ENCODE measurements at places on chromosomes 5 and 9.

DNA sequence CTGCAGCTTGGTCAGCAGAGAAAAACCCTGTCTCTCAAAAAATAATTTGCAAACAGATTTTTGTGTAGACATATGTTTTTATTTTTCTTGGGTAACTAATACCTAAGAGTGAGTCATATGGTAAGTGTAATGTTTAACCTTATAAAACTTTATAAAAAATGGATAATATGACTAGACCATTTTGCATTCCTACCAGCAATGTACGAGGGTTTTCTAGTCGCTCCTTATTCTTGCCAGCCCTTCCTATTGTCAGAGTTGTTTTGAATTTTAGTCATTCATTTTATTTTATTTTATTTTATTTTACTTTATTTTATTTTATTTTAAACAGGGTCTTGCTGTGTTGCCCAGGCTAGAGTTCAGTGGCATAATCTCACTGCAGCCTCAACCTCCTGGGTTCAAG, 37.8 kb downstream of the RABGAP1 start:
- no peak for DNase-seq

GRCh38 chr5:169561893-169562292, 21.7 kb upstream of the SPDL1 start:
- DNase-seq = no peak

GRCh38 chr5:74141053-74141452, 499.5 kb downstream of the ENC1 start:
- peak; percentile 41 for DNase-seq

DNA sequence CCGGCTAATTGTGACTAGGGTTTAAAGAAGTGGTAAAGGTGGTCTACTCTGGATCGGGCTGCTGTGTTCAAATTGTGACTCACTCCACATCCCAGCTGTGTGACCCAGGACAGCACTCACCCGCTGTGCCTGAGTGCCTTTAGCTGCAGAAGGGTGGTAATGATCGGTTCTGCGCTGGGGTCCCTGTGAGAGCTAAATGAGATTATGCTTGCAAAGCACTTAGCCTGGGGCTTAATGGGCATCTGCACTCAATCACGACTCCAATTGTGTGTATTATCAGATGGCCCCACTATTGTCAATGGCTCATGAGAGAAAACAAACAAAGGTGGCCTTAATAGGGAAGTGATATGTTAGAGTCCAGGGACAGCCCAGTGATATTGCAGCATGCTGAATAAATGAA, 25.1 kb upstream of the TBC1D2 start:
- DNase-seq = no peak

GRCh38 chr9:15374310-15374709, 48.4 kb upstream of the SNAPC3 start:
- no peak for DNase-seq

DNA sequence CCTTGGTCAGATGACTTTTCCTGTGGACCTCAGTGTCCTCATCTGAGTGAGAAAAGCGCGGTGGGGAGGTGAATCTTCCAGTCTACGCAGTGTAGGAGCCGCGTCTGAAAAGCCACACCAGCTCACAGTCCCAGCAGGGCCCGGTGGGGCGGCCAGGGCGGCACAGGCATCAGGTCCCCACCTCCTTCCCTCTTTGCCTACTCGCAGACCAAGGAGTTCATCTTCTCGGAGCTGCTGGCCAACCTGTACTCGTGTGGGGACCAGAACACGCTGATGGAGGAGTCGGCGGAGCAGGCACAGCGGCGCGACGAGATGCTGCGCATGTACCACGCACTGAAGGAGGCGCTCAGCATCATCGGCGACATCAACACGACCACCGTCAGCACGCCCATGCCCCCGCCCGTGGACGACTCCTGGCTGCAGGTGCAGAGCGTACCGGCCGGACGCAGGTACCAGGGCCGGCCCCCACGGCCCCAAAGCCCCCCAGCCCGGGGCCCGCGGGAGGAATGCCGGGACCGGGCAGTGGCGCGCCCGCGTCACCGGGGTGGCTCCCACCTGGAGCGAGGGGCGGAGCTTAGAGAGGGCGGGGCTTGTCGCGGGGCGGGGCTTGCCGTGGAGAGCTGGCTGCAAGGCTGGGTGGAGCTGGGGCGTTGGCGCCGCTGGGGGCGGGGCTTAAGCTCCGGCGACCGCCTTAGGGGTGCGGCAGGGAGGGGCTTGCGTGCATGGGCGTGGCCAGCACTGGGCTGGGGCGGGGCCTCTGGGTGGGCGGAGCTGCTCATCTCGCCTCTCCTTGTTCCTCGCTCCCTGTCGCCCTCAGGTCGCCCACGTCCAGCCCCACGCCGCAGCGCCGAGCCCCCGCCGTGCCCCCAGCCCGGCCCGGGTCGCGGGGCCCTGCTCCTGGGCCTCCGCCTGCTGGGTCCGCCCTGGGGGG, 25.6 kb downstream of the GOLGA2 start:
- DNase-seq = peak; percentile 82

- no peak for DNase-seq
Observed at GRCh38 chr9:74977287-74977686, 24.6 kb upstream of the C9orf40 start.

DNA sequence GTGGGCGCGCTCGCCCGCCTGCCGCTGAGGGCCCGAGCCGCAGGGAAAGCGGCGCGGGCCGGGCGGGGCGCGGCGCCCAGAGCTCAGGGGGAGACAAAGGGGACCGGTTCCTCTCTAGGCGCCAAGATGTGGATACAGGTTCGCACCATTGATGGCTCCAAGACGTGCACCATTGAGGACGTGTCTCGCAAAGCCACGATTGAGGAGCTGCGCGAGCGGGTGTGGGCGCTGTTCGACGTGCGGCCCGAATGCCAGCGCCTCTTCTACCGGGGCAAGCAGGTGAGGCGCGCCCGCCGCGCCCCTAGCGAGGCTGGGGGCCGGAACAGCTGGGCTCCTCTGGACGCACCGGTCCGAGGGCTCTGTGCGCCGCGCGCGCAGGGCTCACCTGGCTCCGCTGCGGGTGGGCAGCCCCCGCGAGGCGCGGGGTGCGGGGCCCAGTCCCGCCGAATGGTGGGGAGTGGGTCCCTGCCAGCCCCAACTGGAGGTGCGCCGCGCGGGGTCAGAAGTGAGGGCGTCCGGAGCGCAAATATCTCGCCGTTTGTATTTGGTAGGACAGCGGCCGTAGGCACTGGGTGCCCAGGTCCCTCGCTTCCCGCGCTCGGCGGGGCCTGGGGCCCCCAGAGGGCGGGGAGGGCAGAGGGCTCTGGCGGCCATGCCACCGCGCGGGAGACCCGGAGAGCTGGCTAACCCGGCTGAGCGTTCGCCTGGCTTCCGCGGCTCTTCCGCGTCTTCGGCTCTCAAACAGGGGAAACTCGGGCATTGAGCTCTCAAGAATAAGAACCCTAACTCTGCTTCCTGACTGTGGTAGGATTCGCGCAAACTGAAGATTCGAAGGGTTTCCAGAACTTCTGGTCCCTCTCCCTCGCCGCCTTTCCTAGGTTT, 607 bp downstream of the UHRF2 start:
- DNase-seq = peak; percentile 20

DNA sequence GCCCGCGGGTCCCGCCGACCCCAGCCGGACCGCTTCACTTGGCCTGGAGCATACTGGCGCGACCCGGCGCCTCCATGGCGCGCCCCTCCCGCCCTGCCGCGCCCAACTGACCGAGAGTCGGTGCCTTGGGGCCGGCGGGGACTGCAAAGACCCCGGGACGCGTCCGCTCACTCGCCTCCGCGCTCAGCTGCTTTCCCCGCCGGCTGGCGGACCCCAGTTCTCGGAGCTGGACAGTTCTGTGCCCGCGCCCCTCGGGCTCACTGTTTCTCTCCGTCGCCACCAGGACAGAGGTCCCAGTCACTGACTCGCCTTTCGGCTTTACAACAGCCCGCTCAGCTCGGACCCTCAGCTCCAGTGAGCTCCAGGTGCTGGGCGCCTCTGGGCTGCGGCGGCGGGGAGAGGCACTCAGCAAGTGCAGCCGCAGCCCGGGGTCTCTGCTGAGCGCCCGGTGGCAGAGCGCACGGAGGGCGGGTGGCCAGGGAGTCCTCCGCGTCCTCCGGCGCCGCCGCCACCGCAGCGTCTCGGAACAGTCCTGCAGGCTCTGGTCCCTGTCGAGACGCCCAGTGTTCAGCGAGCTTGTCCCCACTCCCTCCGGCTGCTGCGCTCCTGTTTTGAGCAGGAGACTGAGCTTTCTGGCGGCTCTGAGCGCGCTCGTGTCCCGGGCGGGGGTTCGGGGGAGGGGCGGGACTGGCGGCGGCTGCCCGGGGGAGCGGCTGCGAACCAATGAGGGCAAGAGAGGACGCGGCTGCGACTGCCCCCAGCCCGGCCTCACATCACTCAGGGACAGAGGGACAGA, at the start of gene SMIM32:
TSS of gene SMIM32 (minus strand) at position 637 of the 796 bp plus-strand sequence. CDS start 638 bp downstream, outside the sequence.
- no peak for DNase-seq

- no peak for DNase-seq
Observed at GRCh38 chr9:20940447-20941173, 90.8 kb downstream of the HACD4 start.

DNA sequence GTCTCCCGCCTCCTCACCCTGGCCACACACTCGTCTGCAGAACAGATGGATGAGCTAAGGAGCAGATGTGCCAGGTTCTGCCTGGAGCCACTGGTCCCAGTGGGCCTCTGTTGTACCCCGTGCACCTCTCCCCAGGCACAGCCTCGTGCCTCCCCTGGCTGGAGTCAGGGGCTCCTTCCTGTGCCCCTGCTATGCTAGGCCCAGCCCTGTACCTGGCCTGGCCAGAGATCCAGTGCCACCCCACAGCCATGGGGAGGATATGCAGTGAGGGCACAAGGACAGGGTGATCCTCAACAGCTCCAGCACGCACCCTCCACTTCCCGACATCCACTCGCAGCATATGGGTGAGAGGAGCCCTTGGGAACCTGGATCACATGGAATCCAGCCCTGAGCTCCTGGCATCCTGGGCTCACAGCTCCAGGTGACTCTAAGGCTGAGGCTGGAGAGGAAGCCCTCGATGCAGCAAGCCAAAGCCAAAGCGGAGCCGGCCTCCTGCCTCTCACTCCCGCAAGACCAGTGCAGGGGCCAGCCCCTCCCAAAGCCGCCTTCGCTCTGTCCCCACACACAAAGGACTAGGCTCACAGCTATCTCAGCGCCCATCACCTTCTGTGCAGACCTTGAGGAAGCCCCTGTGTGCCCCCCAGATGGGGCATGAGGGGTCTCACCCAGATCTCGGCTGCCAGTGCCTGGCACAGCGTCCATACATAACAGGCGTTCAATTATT, 23.7 kb upstream of the ADAMTS2 start:
- DNase-seq = no peak

DNA sequence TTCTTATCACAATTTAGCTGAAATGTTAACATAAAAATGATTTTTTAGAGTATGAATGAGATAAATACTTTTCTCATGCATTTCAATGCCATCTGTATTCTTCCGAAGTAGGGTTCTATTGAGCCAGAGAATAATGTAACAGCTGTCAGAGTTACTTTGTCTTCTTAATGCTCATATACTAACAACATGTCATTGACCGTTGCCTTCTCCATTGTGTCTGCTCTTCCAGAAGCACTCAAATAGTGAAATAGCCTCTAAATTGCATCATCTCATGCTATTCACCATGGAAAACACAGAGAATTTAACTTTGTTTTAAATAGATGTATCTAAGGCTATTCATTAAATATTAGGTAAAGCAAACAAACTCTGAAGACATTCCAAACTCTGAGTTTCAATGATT, 1875.9 kb upstream of the CDH9 start:
- no peak for DNase-seq

DNA sequence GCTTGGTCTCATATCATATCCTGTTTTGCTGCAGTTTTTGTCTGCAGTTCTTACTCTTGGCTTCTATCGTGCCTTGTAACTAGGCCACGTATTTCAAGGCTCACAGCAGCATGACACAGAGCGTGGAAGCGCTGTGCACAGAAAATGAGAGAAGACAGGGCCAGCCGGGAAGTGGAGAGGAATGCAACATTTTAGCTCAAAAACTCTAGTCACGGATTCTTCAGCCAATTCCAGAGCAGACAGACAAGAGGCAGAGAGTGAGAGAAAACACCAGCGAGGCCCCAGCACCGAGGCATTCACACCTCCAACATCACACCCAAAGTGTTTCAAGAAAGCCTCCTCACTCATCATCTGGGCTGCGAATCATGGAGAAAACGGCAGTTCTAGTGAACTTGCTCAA, 160.8 kb downstream of the DNAH5 start:
- DNase-seq = no peak

- no peak for DNase-seq
Observed at GRCh38 chr9:96343515-96344360, 39.8 kb downstream of the SLC35D2 start.

- DNase-seq = no peak
Observed at GRCh38 chr5:168822745-168823281, 243.6 kb upstream of the PANK3 start.

- DNase-seq = no peak
Observed at GRCh38 chr5:97133101-97133500, 9.3 kb downstream of the LIX1 start.

- no peak for DNase-seq
Observed at GRCh38 chr5:74567411-74567995, 73.0 kb downstream of the ENC1 start.

- no peak for DNase-seq
Observed at GRCh38 chr9:84828046-84828445, 158.5 kb downstream of the NTRK2 start.

- peak; percentile 60 for DNase-seq
Observed at GRCh38 chr9:134734270-134734669, 92.7 kb downstream of the COL5A1 start.

DNA sequence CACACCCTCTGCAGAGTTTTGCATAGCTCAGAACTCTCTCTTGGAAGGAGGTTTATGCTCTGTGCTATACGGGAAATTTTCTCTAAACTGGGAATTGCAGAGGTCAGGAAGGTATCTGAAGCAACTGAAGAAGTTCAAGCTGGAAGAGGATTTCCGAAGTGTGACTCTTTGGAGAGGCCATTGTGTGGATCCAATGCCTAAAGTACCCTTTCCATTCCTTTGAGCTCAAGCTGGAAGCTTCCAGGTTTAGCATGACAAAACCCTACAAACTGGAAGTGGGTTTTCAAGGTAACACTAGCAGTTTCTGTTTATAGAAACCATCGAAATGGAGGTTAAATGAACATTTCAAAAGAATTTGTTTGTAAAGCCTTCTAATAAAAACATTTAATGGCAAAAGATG, 187.1 kb downstream of the CFAP90 start:
- DNase-seq = no peak

- peak; percentile 95 for DNase-seq
Observed at GRCh38 chr5:124748687-124749594, 2.5 kb upstream of the ZNF608 start.

DNA sequence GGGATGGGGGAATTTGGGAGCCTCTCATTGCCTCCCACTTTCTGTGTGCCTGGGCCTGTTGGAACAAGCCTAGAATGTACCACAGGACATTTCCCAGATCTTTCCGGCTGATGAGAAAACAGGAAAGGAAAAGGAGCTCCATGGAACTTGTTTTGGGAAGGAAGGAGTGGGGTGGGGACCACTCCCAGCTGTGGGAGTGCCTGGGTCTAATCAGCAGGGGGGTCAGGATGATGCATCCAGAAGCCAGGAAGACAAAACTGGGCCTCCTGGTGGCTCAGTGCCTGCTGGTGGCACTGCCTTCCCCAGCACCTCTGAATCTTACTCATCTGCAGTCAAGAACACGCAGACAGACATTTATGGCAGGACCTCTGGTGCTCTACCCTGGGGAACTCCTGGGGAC, 2.8 kb downstream of the SMIM33 start:
- no peak for DNase-seq

GRCh38 chr9:102551346-102551745, 443.8 kb upstream of the CYLC2 start:
- DNase-seq = no peak
